ENCODE measurements at places on chromosomes 16 and 17.

GRCh38 chr17:67824735-67825626 lies at the start of gene BPTF:
Gene BPTF, plus strand, starts transcription at chr17:67825503. Its CDS starts 222 bp downstream, at chr17:67825725.
- peak; percentile 75 for DNase-seq

- peak; percentile 39 for DNase-seq
Observed at GRCh38 chr16:4402439-4403132, 13.8 kb downstream of the CORO7 start.

DNA sequence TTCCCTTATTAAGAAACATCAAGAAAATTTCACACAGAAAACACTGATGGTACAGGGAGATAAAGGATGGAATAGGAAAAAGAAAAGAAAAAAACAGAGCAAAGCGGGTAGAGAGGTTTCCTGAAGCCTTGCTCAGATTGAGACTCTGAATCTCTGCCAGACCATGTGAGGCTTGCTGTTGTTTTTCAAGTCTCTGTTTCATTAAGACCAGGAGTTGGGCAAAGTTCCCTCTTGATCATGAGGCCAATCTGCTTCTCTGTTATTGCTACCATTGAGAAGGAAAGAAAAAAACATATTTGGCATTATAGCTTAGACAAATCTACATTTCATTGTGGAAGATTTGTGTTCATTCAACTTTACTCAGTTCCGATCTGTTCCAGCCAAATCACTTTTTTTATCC lies 201.6 kb upstream of the SOX9 start:
- DNase-seq = no peak

DNA sequence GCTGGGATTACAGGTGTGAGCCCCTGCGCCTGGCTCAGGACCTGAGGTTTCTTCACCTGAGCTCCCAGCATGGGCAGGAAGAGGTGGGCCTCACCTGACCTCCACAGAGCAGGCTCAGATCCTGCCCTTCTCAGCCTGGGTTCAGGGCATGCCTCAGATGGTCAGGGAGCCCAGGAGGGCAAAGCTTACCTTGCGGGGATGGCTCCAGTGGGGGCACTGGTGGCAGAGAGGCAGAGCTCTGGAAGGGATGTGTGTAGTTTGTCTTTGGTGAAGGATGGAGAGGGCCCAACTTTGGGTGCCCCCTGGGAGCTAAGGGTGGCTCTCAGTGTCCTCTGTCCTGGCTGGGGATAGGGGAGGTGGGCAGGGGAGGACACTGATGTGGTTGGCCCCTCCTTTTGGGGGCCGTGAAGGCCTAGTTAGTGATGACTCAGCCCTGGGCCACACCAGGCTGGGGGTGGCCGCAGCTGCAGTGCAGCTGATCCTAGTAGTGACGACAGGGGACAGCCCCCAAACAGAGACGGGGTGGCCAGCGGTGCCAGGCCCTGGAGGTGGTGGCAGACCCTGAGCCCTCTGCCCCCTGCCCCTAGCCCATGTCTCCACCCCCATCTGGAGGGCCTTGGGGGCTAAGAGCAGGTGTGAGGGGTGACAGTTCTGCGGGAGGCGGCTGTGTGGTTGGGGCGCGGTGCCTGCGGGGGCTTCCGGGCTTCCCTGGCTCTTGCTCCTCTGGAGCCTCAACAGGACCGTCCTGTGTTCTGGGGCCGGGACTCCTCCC lies 5.8 kb downstream of the NHERF2 start:
- DNase-seq = no peak

- no peak for DNase-seq
Observed at GRCh38 chr17:14557480-14557879, 256.6 kb downstream of the HS3ST3B1 start.

DNA sequence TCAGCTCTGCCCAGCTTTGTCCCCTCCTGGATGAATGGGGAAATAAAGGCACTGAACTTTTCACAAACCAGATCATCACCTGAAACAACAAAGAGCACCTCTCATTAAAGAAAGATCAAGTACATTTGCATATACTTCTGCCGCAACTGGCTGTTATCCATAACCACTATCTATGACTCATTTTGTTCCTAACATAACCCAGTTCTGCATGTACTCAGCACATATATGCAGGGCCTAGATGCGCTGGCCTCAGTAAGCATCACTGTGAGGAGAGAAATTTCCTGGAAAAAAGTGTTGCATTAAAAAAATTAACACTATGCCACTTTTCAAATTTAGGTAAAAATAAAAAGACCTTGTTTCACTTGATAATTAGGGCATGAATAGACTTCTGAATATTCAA lies 1718.4 kb downstream of the TP53TG3F start:
- no peak for DNase-seq

GRCh38 chr16:79563921-79564320 lies 36.6 kb downstream of the MAF start:
- no peak for DNase-seq

- no peak for DNase-seq
Observed at GRCh38 chr17:77646046-77646430, 312.5 kb upstream of the TNRC6C start.

DNA sequence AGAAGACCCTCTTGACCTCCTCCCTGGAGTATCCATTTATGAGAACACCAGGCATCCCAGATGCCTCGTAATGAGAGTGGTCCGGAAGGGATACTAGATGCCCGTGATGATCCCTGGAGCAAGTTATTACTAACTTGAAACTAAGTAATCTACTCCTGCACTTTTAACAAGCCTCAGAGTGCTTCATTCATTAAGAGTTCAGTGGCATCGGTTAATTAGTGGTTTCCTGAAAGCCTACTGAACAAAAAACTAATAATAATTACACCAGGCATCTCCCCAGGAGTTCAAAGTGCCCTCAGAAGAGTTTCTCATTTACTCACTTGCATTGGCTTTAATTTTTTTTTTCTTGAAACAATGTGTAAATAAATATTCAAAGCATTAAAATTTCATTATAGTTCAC lies 22.2 kb downstream of the ZNF75A start:
- DNase-seq = no peak

DNA sequence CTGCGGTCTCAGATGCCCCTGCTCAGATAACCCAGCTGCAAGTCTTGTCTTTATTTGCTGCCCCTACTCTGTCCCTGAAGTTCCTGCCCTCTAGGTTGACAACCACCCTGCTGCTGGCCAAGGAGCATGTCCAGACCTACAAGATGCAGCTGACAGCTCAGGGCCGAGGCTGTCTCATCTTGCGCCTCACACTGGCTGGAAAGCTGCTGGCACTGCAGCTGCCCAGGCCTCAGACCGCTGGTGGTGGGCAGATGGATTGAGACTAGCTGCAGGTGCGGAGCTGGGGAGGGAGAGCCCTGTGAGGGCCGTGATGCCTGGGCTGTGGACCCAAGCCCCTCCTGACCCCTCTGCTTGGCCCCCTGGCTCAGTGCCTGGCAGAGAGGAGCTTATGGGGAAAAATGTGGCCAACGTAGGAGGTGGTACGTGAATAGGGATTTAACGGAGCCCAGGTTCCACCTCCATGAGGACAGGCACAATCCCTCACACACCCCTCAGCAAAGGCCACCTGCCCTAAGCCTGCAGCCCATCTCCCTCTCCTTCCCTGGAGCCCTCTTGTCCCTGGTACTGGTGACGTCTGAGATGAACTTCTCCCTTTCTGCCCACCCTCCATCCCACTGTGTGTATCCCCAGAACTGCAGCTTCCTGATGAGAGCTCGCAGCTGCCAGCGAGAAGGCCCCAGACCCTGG lies 8.3 kb upstream of the GALK1 start:
- DNase-seq = no peak

DNA sequence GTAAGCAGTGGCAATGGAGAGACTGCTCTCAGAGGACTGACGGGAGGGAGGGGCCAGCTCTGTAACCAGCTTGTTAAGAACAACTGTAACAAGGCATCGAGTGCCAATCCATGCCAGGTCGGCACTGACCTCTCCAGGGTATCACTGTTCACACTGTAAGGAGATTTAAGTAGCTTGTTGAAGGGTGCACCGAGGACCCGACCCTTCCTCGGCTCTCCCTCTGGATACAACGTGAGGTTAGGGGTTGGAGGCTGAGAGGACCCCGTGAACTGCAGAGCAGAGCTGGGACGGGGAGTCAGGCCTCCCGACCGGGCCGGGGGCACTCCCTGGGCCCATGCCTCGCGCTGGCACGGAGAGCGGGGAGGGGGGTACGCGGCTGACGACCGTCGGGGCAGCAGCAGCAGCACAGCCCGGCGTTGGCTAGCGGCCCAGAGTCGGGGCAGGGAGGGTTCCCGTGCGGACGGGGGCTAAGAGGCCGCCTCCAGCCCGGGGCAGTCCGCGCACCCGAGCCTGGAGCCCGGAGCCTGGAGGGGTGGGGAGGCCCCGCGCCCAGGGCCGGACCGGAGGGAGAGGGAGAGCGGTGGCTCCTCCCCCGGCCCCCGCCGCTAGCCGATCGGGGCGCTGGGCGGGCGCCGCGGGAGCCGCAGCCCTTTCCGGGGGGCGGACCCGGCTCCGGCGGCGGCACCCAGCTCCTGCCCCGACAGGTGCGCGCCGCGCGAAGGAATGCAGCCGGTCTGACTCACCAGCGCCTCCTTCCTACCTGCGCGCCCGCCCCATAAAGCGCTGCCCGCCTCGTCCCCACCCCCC lies at the start of gene ITGB4:
TSS of gene ITGB4 (plus strand) at position 804 of the 807 bp plus-strand sequence. CDS start 3,245 bp downstream, outside the sequence.
- no peak for DNase-seq

DNA sequence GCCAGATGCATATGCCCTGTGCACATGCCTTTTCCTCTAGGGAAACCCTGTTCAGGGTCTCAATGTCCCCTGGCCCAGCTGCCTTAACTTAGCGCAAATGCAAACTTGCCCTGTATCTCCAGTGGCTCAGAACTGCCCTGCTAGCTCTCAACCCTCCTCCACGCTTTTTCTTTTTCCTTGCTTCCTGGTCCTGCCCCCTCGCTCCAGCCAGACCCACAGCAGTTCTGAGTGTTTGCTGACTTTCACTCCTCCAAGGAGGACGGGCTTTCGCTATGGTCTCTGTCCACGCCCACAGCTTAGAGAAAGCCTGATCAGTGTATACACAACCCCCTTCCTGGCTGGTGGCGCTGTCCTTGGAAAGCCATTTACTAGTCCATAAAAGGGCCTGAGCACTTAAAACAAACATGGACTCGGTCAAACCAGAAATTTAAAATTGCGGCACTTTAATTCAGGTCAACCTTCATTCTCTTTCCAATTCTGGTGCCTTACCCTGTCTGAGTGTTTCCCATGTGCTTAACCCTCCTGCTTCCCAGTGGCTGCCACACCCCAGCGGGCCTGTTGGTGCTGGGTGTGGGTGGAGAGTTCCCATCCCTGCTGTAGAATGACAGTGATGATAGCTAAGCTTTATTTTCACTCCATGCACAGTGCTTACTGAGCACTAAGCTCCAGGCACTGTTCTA lies 15.6 kb upstream of the TMEM98 start:
- peak; percentile 63 for DNase-seq

GRCh38 chr17:57328109-57328882 lies 72.0 kb downstream of the MSI2 start:
- no peak for DNase-seq

- no peak for DNase-seq
Observed at GRCh38 chr17:48715496-48716399, 6.6 kb downstream of the PRAC1 start.

GRCh38 chr17:79791735-79792161 lies 5.1 kb downstream of the CBX8 start:
- DNase-seq = no peak

- no peak for DNase-seq
Observed at GRCh38 chr17:11547853-11548252, 50.4 kb upstream of the DNAH9 start.

GRCh38 chr17:74163836-74164235 lies 39.6 kb upstream of the RPL38 start:
- DNase-seq = no peak

GRCh38 chr16:30457256-30457655 lies 11.6 kb upstream of the SEPHS2 start:
- no peak for DNase-seq

GRCh38 chr17:77968788-77969187 lies 10.3 kb downstream of the TNRC6C start:
- no peak for DNase-seq

DNA sequence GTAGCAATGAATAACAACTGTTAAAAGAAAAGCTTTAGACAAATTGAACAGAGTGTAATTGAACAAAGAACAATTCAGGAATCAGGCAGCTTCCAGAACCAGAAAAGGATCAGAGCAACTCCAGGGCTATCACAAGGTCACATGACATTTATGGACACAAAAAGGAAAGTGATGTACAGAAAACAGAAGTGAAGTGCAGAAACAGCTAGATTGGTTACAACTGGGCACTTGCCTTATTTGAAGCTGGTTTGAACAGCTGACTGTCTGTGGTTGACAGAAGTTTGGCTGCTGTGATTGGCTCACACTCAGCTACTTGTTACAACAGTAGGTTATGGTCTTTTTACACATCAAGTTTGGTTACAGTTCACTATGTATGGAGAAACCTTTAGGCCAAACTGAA lies 14.8 kb downstream of the EFCAB5 start:
- DNase-seq = no peak

DNA sequence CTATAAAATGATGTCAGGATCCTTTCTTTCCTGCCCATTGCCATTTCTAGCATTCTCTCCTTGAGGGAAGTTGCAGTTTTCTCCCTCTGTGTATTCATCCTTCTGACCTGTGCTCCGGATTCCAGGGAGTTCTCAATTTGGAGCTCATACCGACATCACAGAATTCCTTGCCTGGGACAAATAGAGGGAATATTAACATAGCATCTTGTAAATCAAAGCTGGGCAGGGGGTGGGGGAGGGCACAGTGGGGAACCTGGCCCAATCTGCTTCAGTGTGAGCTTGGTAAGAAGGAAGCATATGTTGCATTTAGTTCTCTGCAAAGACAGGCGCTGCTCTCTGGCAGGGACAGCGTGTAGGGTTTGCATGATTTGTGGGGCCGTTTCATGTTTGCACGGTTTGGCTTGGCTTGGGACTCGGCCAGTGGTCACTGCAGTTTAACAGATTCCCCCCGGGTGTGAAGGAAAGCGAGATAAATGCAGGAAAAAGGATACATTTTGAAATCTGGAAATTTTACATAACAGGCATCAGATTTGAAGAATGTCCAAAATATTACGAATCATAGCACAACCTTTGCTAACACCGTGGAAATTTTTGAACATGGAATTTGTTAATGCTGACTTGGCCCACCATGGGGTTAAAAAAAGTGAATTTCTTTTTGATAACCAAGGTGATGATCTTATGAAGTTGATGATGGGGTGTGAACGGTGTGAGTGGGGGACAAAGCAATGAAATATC lies 178.0 kb downstream of the WWOX start:
- no peak for DNase-seq

- DNase-seq = no peak
Observed at GRCh38 chr16:13561291-13562070, 358.5 kb upstream of the ERCC4 start.

DNA sequence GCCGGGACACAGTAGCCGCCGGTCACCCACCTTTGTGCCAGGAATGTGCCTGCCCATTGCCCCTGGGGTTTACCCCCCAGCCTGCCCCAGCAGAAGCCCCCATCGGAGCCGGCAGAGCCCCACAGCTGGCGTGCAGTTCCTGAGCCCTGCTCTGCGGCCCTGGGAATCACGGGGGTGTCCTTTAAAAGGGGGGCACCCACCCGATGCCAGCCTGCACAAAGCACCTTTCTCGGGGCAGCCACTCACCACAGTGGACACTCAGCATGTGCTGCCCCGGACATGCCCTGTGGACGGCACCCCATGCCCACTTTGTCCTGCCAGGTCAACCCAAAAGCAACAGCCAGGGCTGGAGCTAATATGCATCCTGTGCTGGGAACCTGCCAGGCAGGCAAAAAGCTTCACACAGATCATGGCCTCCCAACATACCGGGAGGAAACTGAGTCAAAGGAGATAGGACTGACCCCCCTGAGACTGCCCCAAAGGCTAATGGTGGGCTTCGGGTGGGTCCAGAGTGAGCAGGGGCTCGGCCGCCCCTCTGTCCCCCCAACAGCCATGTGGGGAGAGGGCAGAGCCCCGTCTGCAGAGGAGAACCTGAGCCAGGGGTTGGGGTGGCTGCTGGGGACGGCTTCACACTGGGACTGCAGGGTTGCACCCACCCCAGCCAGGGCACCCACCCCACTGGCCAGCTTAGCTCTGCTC lies 45.8 kb upstream of the ZC3H18 start:
- no peak for DNase-seq
